PC-3 (cell line): ENCODE measurements at places on chromosomes 16 and 17. TPM values are rescaled to one million over a fixed set of nuclear protein-coding genes. Genes with fewer than 3 reads are reported as not detected.
A peak's percentile ranks its signal among the peaks of the same experiment; 100 is the strongest.

The CACNA1G gene
- 0.04 and 0.12 TPM in 2 replicates for total RNA-seq

The CCL5 gene
- total RNA-seq, result not detected in 2 replicates

The RUSF1 gene
- total RNA-seq, result 39.9 and 44.3 TPM in 2 replicates

The GLIS2 gene
- total RNA-seq, result 2.1 and 5.9 TPM in 2 replicates

- no peak for DNase-seq
These were observed 586.4 kb downstream of the MAF start for GRCh38 chr16:79013930-79014660.

DNA sequence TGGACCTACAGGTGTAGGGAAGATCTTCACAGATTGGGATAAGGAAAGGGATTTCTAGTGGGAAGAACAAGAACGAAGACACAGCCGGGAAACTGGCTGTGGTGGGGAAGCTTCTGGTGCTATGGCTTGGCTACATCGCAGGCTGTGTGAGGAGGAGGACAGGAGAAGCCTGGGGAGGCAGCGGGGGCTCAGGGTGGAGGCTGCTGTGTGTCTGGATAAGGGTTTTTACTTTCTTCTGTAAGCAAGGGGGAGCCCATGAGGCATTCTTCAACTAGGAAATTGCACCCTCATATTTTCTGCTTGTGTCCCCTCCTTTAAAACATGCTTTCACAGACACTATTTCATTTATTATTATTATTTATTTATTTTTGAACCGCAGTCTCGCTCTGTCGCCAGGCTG lies 2.9 kb upstream of the RHBDF2 start:
- no peak for DNase-seq

DNA sequence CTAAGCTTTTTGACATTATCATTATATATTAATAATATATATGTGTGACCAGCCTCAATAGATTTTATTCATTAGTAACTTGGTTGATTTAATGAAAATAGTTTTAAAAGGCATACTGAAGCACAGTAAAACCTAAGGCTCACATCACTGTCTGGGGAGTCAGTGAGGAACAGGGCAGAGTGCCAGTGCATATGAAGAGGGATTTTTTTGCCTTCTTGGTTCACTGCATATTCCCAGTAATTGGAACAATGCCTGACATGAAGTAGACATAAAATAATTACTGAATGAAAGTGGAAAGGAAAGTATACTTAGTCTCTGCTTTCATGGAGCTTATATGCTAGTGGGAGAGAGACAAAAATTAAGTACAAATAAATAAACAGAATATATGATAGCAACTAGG lies 81.1 kb downstream of the FTO start:
- peak; percentile 33 for DNase-seq

GRCh38 chr17:80789356-80789902 lies 202.2 kb upstream of the CHMP6 start:
- peak; percentile 84 for DNase-seq

DNA sequence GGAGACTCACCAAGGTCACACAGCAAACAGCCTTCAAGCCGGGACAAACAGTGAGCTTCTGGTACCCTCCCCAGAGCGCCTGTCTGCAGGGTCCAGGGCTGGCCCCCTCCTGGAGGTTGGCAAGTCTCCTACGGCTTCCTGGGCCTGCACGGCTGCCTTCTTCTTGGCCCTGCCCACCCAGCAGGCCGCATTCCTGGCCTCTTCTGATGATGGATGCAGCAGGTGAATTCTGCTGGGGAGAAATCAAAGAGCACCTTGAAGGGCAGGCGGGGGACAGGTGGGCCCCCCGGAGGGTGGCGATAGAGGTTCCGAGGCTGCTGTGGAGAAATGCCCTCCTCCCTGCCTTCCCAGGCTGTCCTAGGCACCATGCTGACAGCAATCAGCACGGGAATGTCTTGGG lies 3.8 kb upstream of the NOS2 start:
- DNase-seq, result no peak

GRCh38 chr17:75514919-75515495 lies 330 bp downstream of the CASKIN2 start:
- peak; percentile 34 for DNase-seq

DNA sequence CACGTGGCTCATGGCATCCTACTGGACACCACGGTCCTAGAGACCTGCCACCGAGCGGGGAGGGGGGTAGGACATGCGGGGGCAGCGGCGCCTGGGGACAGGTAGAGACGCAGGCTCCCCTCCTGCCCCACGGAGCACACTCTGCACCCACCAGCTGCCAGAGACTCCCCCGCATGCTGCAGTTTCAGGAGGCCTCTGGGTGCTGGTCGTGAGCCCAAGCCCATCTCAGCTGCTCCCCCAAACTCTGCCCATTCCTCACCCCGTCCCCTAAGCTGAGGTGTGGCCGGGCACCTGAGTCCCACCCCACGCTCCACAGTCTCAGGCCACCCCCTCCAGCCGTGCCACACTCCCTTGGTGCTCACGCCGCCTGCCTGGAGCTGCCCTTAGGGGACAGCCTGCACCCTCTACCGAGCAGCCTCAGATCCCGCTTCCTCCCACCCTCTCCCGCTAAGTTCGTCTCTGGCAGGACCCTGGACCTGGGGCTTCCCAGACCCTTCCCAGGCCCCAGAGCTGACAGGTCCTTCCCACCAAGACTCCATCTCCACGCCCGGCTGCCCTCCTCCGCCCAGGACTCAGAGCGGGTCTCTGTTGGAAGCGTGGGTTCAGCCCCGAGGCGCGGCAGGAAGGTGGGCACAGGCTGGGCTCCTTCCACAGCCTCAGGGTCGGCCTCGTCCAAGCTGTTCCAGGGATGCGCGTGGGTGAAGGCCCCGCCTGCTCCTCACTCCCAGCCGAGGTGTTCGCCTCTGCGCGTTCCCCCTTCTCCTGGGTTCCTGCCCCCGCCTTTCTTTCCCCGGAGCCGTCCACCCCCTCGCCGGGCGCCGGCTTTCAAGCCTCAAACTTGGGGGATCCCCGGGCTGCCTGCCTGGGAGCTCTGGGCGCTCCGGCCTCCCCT lies 1.3 kb downstream of the RAB40B start:
- DNase-seq, result no peak

DNA sequence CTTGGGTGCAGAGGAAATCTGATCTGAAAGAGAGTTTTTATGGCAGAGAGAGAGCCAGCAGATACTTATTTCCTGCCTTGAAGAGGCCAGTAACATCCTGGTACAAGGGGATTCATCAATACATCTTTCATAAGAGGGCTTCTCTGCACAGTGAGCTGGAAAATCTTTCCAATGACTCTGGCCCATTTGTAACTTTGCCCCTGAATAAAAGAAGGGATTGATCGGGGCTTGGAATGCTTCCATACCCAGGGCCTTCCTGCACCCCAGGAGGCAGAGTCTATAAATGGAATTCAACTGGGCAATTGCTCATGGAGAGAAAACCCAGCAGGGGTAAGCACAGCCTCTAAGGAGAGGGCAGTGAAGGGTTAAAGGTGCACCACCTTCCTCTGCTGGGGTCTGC lies 163.3 kb downstream of the XYLT1 start:
- no peak for DNase-seq

- no peak for DNase-seq
These were observed 4.3 kb downstream of the P2RX5 start for GRCh38 chr17:3691617-3692067.

DNA sequence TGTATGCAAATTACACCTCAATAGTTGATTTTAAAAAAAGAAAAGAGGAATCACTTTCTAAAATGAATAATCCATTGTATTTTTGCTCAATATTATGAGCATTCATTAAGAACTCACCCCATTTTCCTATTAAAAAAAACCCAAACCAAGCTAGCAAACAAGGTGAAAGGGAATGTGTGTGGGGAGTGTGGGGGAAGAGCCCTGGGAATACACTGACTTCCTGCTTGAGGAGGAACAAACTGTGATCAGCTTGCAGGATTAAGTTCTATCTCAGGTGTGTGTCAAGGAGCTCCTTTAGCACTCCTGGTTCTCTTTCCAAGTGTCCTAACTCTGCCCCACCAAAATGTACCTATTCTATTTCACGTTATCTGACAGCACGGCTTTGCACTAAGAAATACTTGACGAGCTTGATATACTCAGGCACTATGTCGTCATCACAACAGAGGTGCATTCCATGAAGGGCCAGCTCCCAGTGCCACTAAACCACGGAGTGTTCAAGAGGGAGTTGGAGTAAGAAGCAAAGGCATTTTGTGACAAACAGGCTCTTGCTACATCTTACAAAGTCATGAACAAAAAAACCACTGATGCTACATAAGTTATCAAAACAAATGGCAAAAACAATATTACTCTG lies 73.2 kb downstream of the MYH10 start:
- DNase-seq, result peak; percentile 3

- no peak for DNase-seq
These were observed at the start of gene SCIMP for GRCh38 chr17:5234645-5235576. Gene SCIMP, minus strand, starts transcription at chr17:5234860. Its CDS starts 105 bp downstream, at chr17:5234755.

GRCh38 chr17:40177275-40177874 lies at the start of gene RAPGEFL1:
Gene RAPGEFL1, plus strand, starts transcription at chr17:40177470. Its CDS starts 392 bp downstream, at chr17:40177862.
- DNase-seq, result no peak

DNA sequence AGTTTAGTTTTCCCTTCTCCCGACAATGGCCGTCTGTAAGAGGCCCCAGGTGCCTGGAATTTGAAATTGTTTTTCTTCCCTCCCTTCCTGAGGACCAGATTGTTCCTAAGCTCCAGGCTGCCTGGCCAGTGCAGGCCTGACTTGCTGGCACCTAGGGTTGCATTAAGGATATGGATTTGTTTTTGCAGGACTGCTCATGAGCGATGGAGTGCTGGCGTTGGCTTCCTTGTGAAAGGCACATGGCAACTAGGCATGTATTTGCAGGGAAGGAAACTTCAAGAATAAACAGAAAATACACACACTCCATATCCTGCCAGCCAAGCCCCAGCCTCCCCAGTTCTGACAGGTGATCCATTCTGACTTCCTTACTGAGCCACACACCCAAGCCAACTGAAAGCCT lies 25.5 kb upstream of the SOX9 start:
- DNase-seq, result no peak

GRCh38 chr17:19359856-19360255 lies 2.7 kb downstream of the B9D1 start:
- no peak for DNase-seq

DNA sequence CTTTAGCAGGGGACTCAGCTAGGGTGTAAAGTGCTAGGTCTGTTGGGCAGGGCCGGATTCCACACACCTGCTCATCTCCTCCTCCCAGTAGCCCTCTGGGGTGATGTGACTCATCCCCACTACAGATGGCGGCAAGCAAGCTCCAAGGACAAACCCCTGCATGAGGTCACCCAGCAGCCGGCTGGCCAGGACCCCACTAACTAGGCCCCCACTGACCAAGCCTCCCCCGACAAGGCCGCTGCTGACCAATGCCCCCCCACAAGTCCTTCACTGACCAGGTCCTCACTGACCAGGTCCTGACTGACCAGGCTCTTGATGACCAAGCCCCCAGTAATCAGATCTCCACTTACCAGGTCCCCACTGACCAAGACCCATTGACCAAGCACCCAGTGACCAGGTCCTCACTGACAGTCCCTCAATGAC lies 36.7 kb downstream of the TNFRSF13B start:
- no peak for DNase-seq

- DNase-seq, result peak; percentile 58
These were observed 569 bp upstream of the RABEP2 start for GRCh38 chr16:28925386-28926228.
